ENCODE measurements at places on chromosomes 5 and 9.

- no peak for DNase-seq
Observed at GRCh38 chr9:98501819-98502218, 206.9 kb downstream of the GABBR2 start.

DNA sequence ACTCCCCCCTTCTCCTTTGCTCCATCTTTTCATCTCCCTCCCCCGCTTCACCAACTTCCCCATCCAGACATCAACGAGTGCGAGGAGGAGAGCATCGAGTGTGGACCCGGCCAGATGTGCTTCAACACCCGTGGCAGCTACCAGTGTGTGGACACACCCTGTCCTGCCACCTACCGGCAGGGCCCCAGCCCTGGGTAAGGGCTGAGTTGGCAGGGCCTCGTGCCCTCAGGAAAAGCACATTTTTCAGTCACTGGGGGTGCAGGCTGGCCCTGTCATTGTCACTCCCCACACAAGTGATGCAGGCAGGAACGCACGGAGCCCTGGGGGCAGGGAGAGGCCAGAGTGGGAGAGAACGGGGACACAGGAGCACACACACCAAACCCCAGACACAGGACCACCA, 12.4 kb upstream of the ASS1 start:
- no peak for DNase-seq

- DNase-seq: no peak
Observed at GRCh38 chr9:91196103-91196950, 165.4 kb downstream of the AUH start.

DNA sequence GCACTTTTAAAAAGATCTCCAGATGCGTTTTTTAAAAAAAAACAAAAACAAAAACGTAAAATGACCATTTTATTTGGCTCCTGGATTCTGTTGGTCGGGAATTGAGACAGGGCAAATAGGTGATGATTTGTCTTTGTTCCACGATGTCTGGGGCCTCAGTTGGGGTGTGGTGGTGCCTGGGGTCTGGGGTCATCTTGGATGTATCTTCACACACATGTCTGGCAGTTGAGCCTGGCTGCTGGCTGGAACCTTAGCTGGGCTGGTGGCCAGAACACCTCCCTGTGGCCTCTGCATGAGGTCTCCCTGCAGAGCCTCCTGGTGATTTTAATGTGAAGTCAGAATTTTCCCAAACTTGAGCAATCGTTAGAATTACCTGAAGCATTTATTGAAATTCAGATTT, 42.5 kb upstream of the BASP1 start:
- peak; percentile 36 for DNase-seq

DNA sequence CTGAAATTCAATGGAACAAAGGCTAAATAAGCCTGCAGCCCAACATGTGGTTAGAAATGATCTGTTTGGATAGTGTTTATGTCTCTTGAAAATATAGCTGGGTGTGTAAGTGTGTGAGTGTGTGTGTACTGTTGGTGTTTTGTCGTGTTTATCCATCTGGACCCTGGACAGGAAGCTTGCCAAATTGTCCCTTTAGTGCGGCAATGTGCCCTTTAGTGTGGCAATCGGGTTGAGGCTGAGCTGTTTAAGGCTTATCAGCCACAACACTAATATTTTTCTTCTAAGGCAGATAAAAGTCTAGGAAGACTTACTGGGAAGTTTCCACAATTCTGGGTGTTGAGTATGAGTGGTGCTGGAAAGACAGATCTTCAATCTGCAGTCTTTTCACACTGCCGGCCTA, 180.2 kb downstream of the YTHDC2 start:
- peak; percentile 16 for DNase-seq

- DNase-seq: no peak
Observed at GRCh38 chr9:133981589-133981957, 10.6 kb downstream of the VAV2 start.

DNA sequence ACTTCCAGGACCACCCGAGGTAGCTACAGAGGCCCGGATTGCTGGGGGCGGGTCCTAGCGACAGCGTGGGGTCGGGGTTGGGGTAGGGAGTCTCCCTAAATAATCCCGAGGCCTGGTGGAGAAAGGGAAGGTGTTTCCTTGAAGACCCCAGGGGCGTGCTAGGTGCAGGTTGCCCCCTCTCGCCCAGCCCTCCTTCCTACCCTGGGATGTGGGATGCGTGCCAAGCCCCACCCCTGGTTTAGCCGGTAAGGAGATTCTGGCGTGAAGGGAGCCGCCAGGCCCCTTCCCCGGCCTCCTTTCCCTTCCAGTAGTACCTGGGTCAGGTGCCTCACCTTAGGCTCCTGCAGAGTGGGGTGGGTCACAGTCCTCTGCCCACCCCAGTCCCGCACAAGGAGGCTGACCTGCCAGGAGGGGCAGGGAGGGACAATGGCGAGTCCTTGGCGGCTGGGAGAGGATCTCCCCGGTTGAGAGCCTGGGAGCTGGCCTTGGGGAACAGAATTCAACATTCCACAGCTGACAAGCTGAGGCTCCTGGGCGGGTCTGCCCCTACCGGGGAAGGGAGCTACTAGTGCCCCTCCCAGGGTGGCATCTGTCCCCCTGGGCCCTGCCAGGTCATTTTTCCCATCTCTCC, 674 bp downstream of the TSPAN17 start:
- DNase-seq: peak; percentile 31

- no peak for DNase-seq
Observed at GRCh38 chr9:77421506-77422265, 226.4 kb downstream of the GNA14 start.

GRCh38 chr5:138470322-138471051, 5.2 kb downstream of the EGR1 start:
- no peak for DNase-seq

GRCh38 chr9:1871626-1872419, 143.3 kb upstream of the SMARCA2 start:
- DNase-seq: no peak

DNA sequence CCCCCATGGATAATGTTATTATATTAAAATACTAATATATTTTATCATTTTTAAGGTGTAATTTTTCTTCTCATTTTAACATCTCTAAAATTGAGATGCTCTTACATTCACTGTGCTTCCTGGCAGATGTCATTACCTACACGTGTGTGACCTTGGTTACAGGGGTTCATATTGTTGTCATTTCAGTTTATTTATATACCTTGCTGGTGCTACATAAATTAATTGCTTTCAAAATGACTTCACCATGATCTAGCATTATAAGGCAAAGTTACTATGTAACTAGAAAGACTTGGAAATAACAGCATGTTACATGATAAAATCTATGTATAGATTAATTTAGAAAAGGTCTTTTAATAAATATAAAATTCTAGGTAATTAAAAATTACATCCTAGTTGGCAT, 60.9 kb downstream of the ARHGEF28 start:
- DNase-seq: no peak

DNA sequence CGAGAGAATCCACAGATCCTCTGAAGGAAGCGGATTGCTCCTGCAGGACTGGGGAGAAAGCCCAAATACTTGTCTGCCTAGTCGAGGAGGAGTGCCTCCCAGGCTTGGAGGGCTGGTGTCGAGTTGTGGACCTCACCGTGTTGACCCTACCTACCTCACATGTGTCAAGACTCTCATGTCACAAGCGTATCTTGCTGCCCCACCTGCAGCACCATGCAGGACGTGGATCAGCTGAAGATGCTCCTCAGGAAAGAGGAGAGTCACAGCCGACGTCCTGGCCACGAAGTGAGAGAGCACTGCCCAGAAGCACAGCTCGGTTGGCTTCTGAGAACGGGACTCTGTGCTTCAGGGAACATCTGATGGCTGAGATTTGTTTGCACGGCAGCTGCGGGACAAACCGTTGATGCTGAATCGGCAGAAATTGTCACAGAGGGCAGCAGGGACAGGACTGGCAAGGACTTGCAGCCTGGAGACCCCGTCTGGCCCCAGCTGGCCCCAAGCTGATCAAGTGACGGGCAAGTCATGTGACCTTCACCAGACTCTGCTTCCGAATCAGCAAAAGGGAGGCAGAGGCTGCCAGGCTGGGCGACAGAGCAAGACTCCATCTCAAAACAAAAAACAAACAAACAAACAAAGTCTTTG, 119.1 kb upstream of the ITGA1 start:
- DNase-seq: no peak

DNA sequence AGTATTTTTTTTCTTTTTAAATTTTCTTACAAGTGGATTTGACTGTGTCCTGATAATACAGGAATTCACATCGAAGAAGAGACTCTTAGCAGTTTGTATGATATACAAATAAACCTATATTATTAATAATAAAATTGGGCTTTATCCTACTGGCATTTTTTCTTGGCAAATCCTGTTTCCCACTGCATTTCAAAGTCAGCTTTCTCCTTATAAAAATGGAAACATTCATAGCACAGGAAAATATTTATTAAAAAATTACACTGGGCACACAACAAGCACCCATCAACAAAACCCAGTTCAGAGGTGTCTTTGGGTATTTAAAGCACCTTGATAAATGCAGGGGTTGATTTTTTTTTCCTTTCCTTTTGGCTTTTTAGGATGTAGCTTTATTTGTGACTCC, 200.9 kb downstream of the MEF2C start:
- DNase-seq: no peak

- peak; percentile 98 for DNase-seq
Observed at GRCh38 chr9:137689745-137690529, 71.1 kb downstream of the EHMT1 start.

DNA sequence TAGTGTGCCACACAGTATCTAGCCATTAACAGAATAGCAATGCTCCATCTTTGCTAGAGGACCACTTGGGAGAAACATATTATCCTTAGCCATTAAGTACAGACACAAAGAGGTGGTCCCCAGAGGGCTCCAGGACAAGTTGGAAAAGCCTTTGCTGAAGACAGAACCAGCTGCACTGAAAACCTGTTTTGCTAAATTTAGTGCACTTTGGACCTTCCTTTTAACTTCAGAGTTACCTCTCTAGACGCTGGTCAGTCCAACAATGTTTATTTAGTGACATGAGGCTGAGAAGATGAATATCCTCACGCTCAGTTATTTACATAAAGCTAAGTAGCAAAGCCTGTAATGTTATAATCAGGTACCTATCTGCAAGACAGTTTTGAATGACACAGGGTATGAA, 265.0 kb upstream of the ZNF608 start:
- DNase-seq: no peak

- DNase-seq: no peak
Observed at GRCh38 chr5:133200256-133200655, 148.4 kb downstream of the HSPA4 start.

GRCh38 chr9:75960551-75960950, 70.1 kb downstream of the PCSK5 start:
- no peak for DNase-seq

DNA sequence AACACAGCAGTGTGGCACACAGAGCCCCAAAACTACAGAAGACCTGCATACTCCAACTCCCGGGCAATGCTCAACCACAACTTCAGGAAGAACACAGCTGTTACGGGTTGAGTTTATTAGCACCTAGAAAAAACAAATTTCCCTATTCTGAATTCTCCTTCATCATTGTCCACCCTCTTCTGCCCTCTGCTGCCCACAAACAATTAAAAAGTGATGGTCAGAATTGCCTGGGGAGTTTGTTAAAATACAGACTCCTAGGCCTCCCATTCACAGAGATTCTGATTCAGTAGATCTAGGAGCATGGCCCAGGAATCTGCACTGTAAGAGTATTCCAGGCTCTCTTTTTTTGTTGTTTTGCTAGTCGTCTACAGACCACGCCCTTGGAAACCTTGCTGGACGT, 310.6 kb downstream of the NDUFS4 start:
- DNase-seq: no peak

DNA sequence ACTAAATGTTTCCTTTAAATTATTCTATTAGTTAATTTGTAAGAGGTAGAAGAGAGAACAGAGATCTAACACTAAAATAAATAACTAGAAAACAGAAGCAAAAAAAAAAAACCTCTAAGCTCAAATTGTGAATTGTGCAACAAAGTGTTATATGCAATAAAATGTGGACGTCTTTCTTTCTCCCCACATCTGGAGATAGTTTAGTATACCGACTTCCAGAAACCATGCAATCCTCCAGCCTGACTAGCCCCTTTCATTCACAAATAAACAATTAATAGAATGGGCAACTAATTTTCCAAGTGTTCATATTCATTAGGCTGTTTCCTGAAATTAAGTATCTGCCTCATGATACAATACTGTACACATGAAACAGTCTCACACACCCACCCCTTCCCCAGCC, 258.5 kb downstream of the BNC2 start:
- peak; percentile 88 for DNase-seq

DNA sequence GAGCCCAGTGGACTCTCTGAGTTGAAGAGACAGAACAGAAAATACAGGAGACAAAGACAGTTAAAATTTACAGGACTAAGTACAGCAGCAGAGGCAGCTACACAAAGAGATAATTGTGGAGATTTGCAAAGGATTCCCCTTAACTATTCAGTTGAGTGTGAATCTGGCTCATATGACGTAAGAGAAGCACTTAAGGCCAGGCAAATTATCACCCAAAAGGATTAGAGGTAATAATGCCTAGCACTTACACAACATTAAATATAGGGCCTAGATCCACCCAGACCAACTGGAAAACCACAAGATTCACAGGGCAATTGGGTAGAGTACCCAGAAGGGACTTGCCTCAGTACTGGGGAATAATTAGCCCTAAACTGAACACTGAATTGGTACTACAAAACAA, 41.3 kb downstream of the ADAMTS6 start:
- DNase-seq: peak; percentile 52

DNA sequence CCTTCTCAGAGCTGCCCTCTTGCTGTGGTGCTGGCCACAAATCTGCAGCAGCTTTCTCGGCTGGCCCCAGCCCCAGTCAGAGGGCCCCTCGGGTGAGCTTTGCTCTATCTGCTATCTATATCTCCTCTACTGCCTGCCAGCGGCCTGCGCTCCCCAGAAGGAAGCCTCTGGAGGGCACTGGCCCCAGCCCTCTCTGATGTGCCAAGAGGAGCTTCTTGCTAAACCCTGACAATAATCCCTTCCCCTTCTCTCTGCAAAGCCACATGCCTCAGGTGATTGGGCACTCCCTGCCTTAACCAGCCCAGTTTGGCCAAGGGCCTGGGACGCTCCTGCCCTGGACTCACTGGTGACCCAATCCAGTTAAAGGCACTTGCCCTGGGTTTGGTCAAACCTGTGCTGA, 42.7 kb downstream of the CAMK2A start:
- no peak for DNase-seq

- peak; percentile 68 for DNase-seq
Observed at GRCh38 chr9:4417578-4418325, 72.5 kb upstream of the SLC1A1 start.

GRCh38 chr9:128420651-128421481, at the start of gene CERCAM:
TSS of gene CERCAM (plus strand) at chr9:128420857. CDS start at chr9:128420878, 21 bp downstream.
- peak; percentile 42 for DNase-seq

DNA sequence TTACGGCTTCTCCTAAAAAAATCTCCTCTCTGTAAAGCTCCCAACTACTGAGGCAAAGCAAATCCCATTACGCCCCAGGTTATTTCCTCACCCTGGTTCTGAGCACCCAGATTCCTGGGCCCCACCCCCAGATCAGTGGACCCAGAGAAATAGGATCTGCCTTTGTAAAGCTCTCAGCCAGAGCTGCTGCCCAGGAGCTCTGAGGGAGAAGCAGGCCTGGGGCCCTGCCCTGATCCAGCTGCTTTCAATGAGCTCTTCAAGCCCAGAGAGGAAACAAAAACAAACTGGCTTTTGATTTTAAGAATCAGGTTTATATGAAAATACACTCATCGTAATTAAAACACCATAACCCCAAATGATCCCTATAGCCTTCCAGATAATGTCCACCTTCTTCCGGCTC, 124.5 kb downstream of the C5orf15 start:
- no peak for DNase-seq

GRCh38 chr9:127767410-127767809, 11.1 kb downstream of the SH2D3C start:
- DNase-seq: no peak
